CD4-positive, alpha-beta T cell treated with Interleukin-17A for 1 hour (primary cell): ENCODE measurements at places on chromosomes 3 and 15.

GRCh38 chr3:9615003-9615628 lies 34.2 kb upstream of the MTMR14 start:
- DNase-seq: no peak

DNA sequence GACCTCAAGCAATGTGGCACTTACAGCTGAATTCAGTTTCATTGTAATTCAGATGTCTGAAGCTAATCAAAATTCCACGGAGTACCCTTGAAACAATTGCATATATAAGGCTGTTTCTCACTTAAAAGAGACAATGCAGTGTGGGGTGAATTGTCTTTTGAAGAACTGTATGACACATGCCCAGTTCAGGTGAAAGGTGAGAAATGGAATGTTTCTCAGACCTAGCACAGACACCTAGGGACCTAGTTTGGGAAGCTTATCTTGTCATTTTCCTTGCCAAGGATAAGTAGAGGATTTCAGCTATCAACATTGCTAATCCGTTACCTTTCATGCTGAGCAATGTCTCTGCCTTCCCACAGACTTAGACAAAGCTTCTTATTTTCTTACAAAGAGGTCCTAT lies 36.3 kb downstream of the MBNL1 start:
- no peak for DNase-seq

DNA sequence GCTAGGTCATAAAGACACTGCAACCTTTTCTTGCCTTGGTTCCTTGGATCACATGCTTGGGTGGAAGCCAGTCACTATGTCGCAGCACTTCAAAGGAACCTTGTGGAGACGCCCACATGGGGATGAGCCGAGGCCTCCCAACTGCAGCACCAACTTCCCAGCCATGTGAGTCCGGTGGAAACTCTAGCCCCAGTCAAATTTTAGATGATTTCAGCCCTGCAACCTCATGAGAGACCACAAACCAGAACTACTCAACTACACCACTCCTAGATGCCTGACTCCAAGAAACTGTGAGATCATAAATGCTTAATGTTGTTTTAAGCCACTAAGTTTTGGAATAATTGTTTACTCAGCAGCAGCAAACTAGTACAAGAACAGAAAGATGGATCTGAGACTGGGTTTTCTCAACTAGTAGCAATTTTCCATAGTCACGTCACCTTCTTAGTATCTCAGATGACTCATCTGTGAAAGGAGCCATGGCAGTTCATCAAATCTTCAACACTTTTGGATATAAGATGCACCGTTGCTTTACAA lies 86.5 kb downstream of the MB21D2 start:
- no peak for DNase-seq

DNA sequence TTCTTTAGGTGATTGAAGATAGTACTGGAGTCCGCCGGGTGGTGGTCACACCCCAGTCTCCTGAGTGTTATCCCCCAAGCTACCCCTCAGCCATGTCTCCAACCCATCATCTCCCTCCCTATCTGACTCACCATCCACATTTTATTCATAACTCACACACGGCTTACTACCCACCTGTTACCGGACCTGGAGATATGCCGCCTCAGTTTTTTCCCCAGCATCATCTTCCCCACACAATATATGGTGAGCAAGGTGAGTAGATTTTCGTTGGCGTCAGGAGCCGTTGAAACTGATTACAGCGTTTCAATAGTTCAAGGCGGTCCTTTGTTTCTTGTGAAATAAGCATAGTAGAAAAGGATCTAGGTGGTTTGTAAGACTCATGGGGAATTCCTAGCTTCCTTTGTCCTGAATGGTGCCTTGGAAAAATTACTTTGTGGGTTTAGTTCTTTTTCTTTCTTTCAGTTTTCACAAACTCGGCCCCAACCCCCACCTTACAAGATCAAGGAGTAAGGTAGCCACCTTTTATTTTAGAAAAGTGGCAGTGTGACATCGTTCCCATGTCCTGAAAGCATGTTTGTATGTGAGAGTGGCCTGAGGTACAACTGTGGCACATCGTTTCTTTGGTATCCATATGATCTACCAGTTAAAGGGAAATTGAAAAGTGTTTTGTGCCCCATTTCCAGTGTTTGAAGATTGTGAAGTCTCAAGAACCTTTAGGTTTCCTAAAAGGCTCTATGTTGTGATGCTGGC lies 200.6 kb downstream of the GHSR start:
- no peak for DNase-seq

GRCh38 chr3:183515968-183516851 lies 39.3 kb downstream of the KLHL6 start:
- peak; percentile 80 for DNase-seq

DNA sequence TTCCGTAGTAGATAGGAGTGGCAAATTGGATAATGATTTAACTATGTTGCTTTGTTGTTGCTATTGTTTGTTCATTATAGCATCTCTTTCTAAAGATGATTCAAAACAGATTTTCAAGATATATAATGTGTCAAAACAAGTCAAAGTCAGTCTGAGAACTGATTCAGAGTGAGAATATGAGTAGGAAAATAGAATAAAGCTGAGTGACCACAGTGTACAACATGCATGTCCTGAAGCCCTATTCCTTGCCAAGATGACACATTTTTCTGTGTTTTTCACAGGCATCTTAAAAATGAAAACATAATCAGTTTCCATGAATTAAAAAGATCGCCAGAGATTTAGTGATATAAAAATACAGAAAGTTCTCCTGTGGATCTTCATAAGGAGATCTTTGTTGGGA lies 57.0 kb upstream of the THRB start:
- no peak for DNase-seq

GRCh38 chr3:86969500-86970189 lies 21.3 kb downstream of the VGLL3 start:
- no peak for DNase-seq

- no peak for DNase-seq
These were observed 77.8 kb downstream of the B3GNT5 start for GRCh38 chr3:183330881-183331280.

DNA sequence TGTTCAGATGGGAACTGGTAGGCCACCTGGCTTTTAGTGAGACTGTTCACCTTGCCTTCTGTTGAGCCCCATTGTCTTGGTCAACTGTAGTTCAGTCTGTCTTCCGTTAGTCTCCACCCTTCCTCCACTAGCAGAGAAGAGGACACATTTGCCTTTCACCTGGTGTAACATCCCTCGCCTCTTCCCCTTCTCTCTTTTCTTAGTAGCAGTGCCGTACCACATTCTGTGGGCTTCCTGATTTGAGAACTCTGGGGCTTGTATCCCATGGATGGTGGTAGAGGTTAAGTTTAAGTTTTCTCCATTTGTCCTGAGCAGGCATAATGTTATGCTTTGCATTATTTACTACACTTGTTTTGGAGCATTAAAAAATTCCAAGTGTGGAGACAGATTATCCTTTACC lies 49.3 kb downstream of the RAB7A start:
- DNase-seq: no peak

DNA sequence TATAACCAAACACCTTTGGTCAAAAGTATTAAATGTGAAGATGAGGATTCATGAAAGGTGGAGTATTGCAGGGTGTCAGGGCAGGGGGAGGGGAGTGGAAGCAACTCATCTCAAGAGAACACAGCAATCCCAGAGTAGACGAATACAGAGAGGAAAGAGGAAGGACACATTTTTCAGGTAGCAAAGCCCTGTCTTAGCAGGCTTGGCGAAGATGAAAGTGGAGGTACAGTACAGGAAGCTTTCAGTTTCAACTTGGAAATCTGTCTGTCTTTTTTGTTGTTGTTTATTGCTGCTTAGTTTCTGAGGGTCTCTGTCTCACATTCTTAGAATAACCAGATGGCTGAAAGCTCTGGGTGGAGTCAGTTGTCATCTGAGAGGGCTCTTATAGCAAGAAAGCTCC lies 80.8 kb upstream of the GPR149 start:
- no peak for DNase-seq

DNA sequence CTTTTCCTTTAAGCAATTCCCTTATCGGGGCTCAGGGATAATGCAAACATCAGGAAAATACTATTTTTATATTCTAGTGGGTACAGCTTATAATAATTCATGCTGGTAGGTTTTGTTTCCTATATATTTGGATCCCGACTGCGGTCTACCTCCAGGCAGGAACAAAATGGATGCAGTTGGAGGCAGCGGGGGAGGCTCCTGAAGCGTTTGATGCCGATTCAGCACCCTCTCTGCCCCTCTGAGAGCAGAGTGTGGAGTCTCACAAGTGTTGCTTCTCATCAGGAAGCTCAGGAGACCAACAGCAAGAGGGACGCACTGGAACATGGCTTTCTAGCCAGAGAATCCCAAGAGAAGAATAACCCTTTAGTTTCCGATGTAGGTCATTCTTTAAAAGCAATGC lies 104.9 kb downstream of the RORA start:
- DNase-seq: no peak

DNA sequence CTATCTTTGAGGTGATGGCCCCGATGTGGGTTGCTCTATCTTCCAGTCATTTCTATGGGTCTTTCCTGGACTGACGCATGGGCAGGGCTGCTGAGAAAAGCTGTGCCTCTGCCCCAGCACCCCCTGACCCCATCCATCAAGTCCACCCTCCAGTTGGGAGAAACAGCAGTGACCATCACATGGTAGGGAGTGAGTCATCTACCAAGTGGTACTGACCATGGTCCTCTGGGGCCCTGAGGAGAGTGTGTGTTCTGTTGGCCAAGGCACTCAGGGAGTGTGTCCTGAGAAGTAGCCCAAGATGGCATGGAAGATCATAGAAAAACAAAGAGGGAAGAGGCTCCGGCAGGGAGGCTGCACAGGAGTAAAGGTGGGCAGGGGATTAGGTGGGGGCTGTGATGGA lies 1.6 kb upstream of the DNAH1 start:
- DNase-seq: no peak

DNA sequence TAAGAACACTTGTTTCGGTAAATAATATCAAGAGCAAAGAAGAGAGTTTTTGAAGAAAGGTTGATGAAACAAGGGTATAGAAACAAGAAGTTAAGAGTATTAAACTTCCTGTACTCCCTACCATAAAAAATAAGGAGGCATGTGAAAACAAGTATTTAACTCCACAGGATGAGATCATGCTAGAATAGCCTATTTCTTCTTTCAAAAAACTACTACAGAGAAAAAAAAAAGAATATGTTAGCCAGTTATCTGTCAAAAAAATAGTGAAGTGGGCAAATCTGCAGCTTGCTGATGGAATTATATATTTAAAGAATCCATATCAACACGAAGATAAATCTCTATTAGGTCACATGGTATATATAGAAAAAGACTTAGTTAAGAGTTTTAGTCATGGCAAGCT lies 33.4 kb downstream of the SETD2 start:
- DNase-seq: no peak

DNA sequence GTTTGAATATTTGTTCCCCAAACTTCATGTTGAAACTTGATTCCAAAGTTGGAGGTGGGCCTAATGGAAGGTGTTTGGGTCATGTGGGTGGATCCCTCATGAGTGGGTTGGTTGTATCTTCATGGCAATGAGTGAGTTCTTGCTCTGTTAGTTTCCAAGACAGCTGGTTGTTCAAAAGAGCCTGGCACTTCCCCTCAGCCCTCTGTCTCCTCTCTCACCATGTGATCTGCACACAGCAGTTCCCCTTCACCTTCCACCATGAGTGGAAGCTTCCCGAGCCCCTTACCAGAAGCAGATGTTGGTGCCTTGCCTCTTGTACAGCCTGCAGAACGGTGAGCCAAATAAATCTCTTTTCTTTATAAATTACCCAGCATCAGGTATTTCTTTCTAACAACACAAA lies 327.1 kb upstream of the SLCO3A1 start:
- DNase-seq: no peak

DNA sequence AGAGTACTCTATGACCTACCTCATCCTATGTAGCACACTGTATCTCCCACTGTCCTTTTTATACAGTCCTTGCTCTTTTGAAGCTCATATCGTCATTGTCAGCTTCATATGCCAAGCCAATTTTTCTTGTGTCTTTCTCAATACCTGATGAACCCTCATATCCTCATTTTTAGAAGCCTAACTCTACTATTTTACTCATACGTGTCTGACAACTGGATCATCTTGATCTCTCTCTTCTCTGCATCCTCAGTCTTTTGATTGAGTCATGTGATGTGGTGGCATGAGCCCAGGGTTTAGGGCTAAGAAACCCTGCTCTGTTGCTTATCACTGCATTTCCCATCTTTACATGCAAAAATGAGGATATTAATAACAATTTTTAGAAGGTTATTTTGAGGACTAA lies 352.0 kb downstream of the LPP start:
- DNase-seq: no peak

GRCh38 chr15:96035635-96036034 lies 294.9 kb upstream of the NR2F2 start:
- no peak for DNase-seq

DNA sequence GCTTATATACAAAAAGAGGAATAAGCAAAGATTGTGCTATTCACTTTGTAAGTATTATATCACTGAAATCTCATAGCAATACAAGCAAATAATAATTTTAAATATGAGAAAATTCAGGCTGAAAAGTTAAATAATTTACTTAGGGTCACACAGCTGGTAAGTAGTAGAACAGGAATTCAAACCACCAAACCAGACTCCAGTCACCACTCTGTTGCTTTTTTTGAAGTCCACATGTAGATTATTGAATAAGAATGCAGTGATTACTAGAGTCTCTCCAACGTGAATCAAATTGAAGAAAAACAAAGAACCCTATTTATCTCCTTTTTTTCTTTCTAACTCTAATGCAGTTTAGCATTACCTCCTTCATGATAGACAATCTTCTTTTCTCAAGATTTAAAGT lies 15.9 kb downstream of the SPICE1 start:
- no peak for DNase-seq

GRCh38 chr3:59771768-59772181 lies 722.0 kb upstream of the CFAP20DC start:
- DNase-seq: no peak

GRCh38 chr3:177994976-177995375 lies 541.3 kb upstream of the KCNMB2 start:
- DNase-seq: no peak

DNA sequence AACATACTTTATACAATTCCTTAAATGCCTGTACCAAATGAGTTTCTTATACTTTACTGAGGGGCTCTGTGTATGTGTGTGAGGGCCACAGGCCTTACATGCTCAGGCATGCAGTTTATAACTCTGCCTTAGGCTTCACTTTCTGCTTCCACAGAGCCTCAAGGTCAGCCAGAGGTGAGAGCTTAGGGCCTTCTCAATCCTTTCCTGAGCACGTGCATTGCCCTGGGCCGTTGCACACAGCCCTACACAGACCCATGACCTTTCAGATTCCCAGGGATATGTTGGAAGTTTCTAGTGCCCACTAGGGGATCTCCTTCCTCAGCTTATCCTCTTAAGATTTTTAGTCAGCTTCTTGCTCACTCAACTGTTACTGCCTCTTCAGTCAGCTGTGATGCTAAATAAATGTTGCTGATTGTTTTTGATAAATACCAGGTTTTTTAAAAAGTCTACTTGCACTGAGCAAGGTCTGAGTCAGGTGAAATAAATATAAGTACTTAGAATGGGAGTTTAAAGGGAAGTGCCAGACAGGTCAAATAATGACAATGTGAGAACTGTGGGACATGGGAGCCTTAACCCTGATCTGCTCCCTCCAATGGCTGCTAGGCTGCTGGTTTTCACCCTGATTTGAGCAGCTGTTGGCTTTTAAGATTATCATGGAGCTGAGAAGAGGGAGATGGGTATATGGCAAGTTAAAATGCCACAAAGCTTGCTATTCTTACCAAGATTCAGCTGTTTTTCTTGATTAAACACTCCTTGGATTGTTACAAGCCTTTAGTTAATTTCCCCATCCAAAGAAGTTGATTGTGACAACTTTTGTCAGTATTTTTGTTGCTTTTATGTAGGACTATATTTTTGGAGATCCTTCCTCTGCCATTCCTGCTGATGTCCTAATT lies 169.5 kb downstream of the PLD1 start:
- no peak for DNase-seq

GRCh38 chr3:51684971-51685751 lies 14.1 kb downstream of the TEX264 start:
- peak; percentile 36 for DNase-seq

- no peak for DNase-seq
These were observed 139.0 kb downstream of the FAM43A start for GRCh38 chr3:194824701-194825111.
